T-helper 17 cell (primary cell): ENCODE measurements at places on chromosomes 7 and 10.

DNA sequence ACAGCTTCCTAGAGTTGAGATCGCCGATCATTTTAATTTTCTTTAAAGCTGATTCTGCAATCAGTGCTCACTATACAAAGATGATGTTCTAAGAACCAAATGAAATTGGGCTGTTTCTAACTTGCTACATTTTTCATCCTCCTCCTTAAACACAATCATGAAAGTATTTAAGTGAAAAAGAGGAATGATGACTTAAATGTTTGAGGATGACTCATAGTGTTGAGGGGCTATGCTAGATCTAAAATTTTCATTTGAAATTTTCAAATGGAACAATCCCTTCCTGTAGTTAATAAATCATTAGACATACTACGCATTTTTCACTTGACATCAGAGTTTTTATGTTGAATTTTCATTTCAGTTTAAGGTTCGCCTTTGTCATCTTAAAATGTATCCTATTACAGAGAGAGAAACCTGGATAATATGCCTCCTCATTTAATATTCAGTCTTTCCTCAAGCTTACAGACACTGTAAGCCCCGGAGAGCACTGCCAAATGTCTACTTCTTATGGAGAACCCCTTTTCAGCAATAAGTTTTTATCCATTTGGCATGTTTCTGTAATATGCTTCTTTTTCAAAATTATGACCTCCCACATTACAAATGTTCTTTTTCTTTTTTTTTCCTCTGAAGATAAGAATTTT lies 499.6 kb downstream of the MAGI2 start:
- H3K27ac ChIP-seq, result no peak overlapping the region
- no peak for DNase-seq
- no peaks in the 10 kb centered on the region for H3K27me3 ChIP-seq
- no peak overlapping the region for H3K4me3 ChIP-seq

GRCh38 chr10:11687357-11687771 lies 54.8 kb upstream of the ECHDC3 start:
- H3K4me3 ChIP-seq, result no peak overlapping the region
- H3K36me3 ChIP-seq, result no peaks in the 10 kb centered on the region
- peaks cover 26% of the 10 kb centered on the region for H3K4me1 ChIP-seq
- peaks cover under 1% of the 10 kb centered on the region for H3K27me3 ChIP-seq
- no peak overlapping the region for H3K27ac ChIP-seq
- DNase-seq, result no peak

GRCh38 chr7:16815001-16815400 lies 10.2 kb upstream of the AGR2 start:
- H3K4me3 ChIP-seq, result no peak overlapping the region
- DNase-seq, result no peak
- no peaks in the 10 kb centered on the region for H3K36me3 ChIP-seq
- peaks cover 19% of the 10 kb centered on the region for H3K27me3 ChIP-seq
- H3K4me1 ChIP-seq, result no peaks in the 10 kb centered on the region

- H3K27me3 ChIP-seq, result no peaks in the 10 kb centered on the region
- peaks cover 25% of the 10 kb centered on the region for H3K4me1 ChIP-seq
- H3K36me3 ChIP-seq, result peaks cover 7% of the 10 kb centered on the region
- no peak overlapping the region for H3K4me3 ChIP-seq
Measured at GRCh38 chr10:69481305-69481704, 30.0 kb downstream of the TSPAN15 start.

- no peaks in the 10 kb centered on the region for H3K36me3 ChIP-seq
- peaks cover 46% of the 10 kb centered on the region for H3K4me1 ChIP-seq
- no peak for DNase-seq
Measured at GRCh38 chr10:104337521-104337984, 712 bp downstream of the ITPRIP start.
